ENCODE measurements at places on chromosomes 11 and 22. TPM values are rescaled to one million over a fixed set of nuclear protein-coding genes. Genes with fewer than 3 reads are reported as not detected.

The MPEG1 gene
- 1.6 TPM for polyA plus RNA-seq

The PRSS23 gene
- not detected for polyA plus RNA-seq

The OR52N4 gene
- polyA plus RNA-seq, result not detected

The SAA1 gene
- 0.36 TPM for polyA plus RNA-seq

The RFPL3 gene
- not detected for polyA plus RNA-seq

The SHISAL1 gene
- polyA plus RNA-seq, result not detected

The NAV2 gene
- polyA plus RNA-seq, result 0.87 TPM

The LMO1 gene
- not detected for polyA plus RNA-seq

The LMO2 gene
- polyA plus RNA-seq, result 0.23 TPM

The ADAMTS15 gene
- not detected for polyA plus RNA-seq

DNA sequence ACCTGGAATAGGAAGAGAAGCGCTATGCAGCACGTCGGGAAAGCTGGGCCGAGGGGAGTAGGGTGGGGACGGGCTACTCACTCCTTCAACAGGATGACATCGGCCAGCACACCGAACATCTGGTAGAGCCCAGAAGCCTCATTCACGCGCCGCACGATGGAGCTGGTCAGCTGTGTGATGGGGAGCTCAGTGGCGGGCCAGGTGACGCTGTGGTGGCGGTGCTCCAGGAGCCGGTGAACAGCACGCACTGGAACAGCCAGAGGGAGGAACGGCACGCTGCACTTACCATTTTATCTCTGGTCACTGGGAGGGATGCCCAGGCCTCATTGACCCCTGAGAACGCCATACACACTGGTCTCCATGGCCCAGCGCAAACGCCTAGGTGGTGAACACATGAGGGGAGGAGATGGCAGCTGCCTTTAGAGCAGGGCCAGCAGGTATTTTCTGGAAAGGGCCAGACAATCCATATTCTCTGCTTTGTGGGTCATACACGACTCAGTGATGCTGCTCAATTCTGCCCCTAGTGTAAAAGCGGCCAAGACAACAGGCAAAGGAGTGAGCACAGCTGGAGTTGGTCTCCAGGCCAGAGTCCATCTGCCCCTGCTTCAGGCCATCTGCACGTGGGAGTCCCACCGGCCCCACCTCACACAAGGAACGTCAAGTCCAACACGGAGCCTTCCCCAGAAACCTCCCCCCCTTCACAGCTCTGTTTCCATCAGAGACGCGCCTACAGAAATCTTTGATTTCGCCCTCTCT, 8.8 kb downstream of the FOXRED2 start:
- H3K36me3 ChIP-seq, result no peaks in the 10 kb centered on the region
- DNase-seq, result no peak
- H3K27ac ChIP-seq, result no peak overlapping the region
- no peaks in the 10 kb centered on the region for H3K27me3 ChIP-seq
- H3K4me3 ChIP-seq, result no peak overlapping the region

DNA sequence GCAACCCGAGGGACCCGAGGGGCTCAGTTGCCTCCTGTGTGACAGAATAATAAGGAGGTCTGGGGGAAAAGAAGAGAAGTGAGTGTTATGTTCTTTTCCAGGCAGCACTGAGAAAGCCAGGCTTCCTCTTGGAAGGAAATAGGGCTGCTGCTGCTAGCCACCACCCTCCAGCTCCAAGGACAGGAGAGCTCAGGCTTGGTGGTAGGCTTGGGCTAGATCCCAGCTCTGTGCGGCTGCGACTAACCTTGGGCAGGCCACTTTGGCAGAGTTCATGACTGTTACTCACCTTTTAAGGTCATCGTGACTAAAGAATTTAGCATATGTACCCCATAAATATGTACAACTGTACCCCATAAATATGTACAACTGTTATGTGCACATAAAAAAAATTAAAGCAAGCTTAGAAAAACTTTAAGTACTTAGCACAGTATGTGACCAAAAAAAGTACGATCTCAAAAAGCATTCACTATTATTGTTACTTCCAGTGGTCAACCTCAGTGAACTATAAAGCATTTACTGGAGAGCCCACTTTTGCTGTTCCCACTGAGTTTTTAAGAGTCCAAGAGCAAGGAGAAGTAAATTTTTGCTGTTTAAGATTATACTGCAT, 124.7 kb upstream of the POU2AF2 start:
- H3K27me3 ChIP-seq, result no peaks in the 10 kb centered on the region
- no peak for DNase-seq
- H3K27ac ChIP-seq, result no peak overlapping the region
- no peaks in the 10 kb centered on the region for H3K4me1 ChIP-seq

DNA sequence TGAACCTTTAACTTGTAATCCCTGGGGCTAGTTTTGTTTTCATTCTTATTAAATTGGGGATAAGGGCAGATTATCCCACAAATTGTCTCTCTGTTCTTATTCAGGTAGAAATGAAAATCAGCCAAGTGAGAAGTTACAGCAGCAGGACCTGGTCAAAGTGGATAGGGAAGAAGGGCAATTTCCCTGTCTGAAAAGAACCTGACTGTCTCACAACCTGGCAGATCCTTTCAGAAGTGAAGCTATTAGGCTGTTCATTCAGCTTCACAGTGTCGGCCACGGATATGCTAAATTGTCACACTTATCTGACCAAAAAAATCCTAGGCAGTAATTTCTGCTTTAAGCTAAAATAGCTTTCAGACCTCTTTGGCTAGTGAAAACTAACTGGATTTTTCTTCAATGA, 712.6 kb upstream of the ANO5 start:
- H3K4me3 ChIP-seq, result no peak overlapping the region
- DNase-seq, result no peak
- no peak overlapping the region for H3K27ac ChIP-seq
- no peaks in the 10 kb centered on the region for H3K36me3 ChIP-seq
- no peaks in the 10 kb centered on the region for H3K4me1 ChIP-seq

- H3K36me3 ChIP-seq, result no peaks in the 10 kb centered on the region
- DNase-seq, result no peak
- H3K27me3 ChIP-seq, result no peaks in the 10 kb centered on the region
- no peak overlapping the region for H3K4me3 ChIP-seq
- no peak overlapping the region for H3K27ac ChIP-seq
- peaks cover 9% of the 10 kb centered on the region for H3K4me1 ChIP-seq
Measured at GRCh38 chr22:35334004-35334403, 34.3 kb downstream of the TOM1 start.

- no peak for DNase-seq
- no peaks in the 10 kb centered on the region for H3K36me3 ChIP-seq
- H3K27me3 ChIP-seq, result no peaks in the 10 kb centered on the region
- peaks cover 5% of the 10 kb centered on the region for H3K4me1 ChIP-seq
- H3K27ac ChIP-seq, result no peak overlapping the region
Measured at GRCh38 chr11:63504933-63505586, 824 bp upstream of the LGALS12 start.

DNA sequence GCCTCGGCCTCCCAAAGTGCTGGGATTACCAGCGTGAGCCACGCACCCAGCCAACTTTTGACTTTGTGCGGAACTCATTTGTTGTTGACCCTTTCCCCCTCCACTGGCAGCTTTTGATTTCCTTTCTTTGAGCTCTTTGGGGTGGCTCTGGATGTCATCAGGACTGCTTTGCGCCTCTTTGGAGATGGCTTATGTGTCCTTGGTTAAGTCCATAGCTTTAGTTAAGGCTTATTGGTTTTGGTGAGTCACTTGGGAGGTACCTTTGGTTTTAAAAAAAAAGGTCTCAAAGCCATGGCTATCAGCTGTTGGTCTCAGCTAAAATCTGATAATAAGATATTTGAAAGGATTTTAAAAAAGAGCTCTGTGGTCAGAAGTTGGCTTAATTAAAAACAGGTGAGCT, 5.1 kb upstream of the ARSA start:
- H3K27ac ChIP-seq, result no peak overlapping the region
- DNase-seq, result no peak
- no peak overlapping the region for H3K4me3 ChIP-seq
- no peaks in the 10 kb centered on the region for H3K27me3 ChIP-seq
- H3K4me1 ChIP-seq, result peaks cover 5% of the 10 kb centered on the region
- H3K36me3 ChIP-seq, result no peaks in the 10 kb centered on the region

GRCh38 chr11:376531-377173, 7.4 kb downstream of the B4GALNT4 start:
- no peaks in the 10 kb centered on the region for H3K27me3 ChIP-seq
- no peaks in the 10 kb centered on the region for H3K4me1 ChIP-seq
- DNase-seq, result no peak
- no peak overlapping the region for H3K4me3 ChIP-seq

DNA sequence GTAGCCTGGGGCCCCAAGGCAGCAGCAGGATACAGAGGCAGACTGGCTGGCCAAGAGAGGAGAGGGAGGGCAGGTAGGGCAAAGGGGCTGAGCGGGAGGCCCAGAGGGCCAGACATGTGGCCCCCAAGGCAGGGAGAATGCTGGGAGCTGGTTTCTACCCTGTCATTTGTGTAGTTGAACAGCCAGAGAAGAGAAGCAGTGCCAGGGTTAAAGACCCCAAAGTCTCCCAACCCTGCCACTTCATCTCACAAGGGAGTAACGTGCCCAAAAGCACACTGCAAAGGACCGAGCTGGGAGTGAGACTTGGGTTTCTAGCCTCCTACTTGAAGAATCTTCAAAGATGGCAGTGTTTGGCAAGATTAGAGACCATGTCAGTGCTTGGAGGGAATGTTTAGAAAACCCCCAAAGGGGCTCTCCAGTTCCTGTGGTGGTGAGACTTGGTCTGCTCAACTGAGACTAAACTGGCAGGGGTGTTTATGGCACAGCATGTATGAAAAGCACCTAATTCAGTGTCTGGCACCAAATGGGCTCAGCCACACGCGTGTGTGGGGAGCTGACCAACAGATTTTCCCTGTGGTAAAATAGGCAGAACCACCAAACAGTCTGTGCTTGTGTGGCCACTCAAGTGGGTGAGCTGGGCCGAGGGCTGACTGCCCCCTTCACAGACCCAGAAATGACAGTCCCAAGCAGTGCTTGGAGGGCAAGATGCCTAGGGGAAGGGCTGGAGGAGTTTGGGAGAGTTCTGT, 68.2 kb upstream of the CLTCL1 start:
- peak; percentile 1 for DNase-seq
- H3K36me3 ChIP-seq, result peaks cover 38% of the 10 kb centered on the region
- H3K4me3 ChIP-seq, result no peak overlapping the region
- no peak overlapping the region for H3K27ac ChIP-seq

- no peak overlapping the region for H3K27ac ChIP-seq
- H3K4me1 ChIP-seq, result no peaks in the 10 kb centered on the region
- no peaks in the 10 kb centered on the region for H3K27me3 ChIP-seq
- H3K36me3 ChIP-seq, result no peaks in the 10 kb centered on the region
- DNase-seq, result no peak
Measured at GRCh38 chr22:47647181-47647580, 884.7 kb downstream of the TBC1D22A start.

- no peaks in the 10 kb centered on the region for H3K4me1 ChIP-seq
- H3K27me3 ChIP-seq, result no peaks in the 10 kb centered on the region
- no peak for DNase-seq
- no peak overlapping the region for H3K4me3 ChIP-seq
Measured at GRCh38 chr11:118200497-118200896, 24.1 kb upstream of the SCN2B start.

DNA sequence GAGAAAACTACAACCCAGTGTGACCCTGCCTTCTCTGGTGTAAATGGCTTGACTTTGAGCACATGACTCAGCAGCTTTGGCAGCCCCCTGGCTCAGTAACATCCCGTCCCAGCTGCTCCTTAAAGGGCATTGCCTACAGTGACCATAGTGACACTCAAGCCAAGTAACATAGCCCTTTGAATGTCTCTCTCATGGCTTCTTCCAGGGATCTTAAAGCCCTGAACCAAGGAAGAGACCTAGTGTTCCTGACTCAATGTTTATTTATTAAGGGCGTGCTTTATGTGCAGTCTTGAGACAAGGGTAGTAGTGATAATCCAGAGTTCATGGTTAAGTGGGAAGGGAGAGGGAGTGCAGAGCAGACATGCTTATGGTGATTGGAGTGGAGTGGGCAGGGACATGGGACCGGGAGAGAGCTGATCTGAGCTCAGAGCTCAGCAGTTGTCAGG, 125.7 kb downstream of the PARVA start:
- no peak for DNase-seq
- no peak overlapping the region for H3K27ac ChIP-seq

DNA sequence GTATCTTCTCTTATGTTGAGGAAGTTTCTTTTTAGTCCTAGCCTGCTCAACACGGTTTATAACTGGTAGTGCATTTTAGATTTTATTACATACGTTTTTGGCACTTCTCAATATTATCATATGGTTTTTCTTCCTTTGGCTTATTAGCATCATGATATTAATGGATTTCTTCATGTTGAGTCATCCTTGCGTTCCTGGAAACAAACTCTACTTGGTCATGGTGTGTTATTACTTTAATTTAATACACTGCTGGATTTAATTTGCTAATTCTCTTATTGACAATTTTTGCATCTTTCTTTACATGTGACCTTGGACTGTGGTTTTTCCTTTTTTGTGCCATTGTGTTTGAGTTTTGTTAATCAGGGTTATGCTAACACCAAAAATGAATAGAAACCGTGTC, 20.5 kb downstream of the IGF2 start:
- no peaks in the 10 kb centered on the region for H3K4me1 ChIP-seq
- H3K27ac ChIP-seq, result no peak overlapping the region
- H3K36me3 ChIP-seq, result no peaks in the 10 kb centered on the region
- no peak for DNase-seq
- H3K4me3 ChIP-seq, result no peak overlapping the region

GRCh38 chr11:16612566-16613261, 125.7 kb upstream of the C11orf58 start:
- H3K4me3 ChIP-seq, result no peak overlapping the region
- DNase-seq, result no peak
- H3K27me3 ChIP-seq, result peaks cover 25% of the 10 kb centered on the region
- no peak overlapping the region for H3K27ac ChIP-seq

GRCh38 chr11:65115361-65116082, 2.0 kb downstream of the ZNHIT2 start:
- H3K4me1 ChIP-seq, result peaks cover 32% of the 10 kb centered on the region
- no peak for DNase-seq
- no peak overlapping the region for H3K4me3 ChIP-seq
- H3K27me3 ChIP-seq, result no peaks in the 10 kb centered on the region

DNA sequence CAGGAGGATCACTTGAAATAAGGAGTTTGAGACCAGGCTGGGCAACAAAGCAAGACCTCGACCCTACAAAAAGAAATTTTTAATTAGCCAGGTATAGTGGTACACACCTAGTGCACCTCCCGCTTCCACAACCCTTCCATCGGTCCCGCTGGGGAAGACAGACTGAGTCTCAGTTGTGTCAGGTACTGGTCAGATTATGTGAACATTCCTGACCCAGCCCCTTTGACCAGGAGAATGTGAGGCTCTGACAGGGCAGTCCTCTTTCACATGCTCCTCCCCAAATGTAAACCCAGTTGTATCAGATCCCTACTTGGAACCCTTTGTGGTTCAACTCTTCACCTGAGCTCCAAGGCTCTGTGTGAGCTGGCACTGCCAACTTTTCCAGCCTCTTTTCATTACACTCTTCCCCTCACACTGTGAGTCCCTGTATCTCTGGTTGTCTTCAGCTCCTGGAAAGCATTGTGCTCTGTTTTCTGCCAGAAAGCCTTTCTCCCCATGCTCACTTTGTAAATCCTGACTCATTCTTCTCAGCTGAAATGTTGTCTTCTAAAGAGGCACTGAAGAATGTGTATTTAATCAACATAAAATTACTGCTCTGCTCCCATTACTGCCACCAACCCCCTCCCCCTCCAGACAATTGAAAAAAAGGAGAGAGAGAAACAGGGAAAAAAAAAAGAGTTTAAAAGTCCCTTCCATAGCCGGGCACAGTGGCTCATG, 2.1 kb upstream of the TTLL12 start:
- no peaks in the 10 kb centered on the region for H3K27me3 ChIP-seq
- no peak overlapping the region for H3K27ac ChIP-seq
- H3K36me3 ChIP-seq, result no peaks in the 10 kb centered on the region
- H3K4me3 ChIP-seq, result no peak overlapping the region
